HFFc6 (cell line): ENCODE measurements at places on chromosomes 11 and 22.

DNA sequence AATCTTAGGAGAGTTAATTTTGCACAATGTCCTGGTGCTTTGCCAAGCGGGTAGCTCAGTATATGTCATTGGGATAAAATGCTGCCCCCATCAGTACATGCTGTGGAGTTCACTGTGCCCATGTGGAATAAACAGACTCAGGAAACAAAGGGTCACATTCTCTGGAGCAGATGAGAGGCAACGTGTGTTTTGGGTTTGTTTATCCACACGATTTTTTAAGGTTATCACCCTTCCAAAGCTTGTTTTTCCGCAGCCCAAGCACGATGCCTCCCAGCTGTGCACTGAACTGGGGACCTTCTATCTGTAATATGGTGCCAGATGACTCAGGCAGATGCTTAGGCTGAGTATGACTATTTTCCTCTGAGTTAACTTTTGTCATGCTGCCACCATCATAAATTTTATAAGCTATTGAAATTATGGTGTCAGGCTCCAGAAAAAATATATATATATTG, 6.5 kb downstream of the OR4D6 start:
- no peak for DNase-seq

DNA sequence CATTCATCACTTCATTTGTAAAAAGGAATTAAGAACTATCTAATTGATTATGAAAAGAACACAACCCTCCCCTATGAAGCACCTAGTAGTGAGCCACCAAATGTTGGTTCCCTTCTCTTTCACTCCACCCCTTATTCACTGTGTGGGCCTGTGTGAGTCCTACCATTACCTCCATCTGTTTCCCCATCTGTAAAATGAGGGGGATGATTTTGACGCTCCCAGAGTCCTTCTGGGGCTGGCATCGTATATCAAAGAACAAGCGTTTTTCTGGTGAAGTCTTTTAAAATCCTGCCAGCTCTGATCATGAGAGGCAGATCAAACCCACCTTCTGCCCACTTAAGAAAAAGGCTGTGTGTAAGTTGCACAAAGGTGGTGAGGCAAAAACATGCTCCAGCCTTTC, 96.6 kb upstream of the SEZ6L start:
- no peak for DNase-seq

GRCh38 chr11:82981852-82982251, 80.3 kb downstream of the DDIAS start:
- DNase-seq = no peak

GRCh38 chr11:120198787-120199469, 11.9 kb upstream of the OAF start:
- no peak for DNase-seq

GRCh38 chr22:30890686-30891442, 77.7 kb downstream of the MORC2 start:
- peak; percentile 21 for DNase-seq

DNA sequence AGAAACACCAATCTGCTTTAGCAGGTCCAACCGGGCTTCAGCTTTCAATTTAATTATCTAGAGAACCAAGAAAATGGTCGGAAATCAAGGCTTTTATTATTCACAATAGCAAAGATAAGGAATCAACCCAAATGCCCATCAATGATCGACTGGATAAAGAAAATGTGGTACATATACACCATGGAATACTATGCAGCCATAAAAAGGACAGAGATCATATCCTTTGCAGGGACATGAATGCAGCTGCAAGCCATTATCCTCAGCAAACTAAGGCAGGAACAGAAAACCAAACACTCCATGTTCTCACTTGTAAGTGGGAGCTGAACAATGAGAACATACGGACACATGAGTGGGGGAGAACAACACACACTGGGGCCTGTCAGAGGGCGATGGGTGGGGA, 53.8 kb downstream of the ATG16L2 start:
- DNase-seq = no peak

DNA sequence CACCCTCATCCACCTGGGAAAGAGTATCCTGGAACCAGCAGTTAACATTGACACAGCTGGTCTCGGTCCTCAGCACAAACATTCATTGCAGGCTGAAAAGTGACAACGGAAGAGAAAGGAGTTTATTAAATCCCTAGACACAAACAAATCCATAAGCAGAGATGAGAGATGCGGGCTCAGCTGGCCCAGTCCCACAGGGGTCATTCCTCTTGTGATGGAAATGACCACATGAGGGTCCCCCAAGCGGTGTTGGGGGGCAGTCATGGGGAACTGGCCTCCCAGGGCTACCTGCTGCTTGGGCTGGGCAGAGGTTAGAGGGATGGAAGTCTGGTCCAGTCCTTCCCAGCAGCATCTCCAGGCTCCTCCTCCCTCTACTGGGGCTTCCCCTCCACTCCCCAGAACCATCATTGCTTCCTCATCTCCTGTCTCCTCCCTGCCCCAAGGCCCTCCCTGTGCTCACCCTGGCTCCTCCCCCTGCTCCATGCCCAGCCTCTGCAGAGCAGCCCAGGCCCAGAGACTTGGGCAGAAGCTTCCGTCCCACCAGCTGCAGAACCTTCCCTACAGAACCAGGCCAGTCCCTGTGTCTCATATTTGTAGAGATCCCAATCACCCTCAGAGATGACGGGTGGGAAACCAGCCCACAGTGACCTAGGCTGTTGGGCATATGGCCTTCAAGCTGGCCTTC, 5.4 kb upstream of the IGLL5 start:
- no peak for DNase-seq

DNA sequence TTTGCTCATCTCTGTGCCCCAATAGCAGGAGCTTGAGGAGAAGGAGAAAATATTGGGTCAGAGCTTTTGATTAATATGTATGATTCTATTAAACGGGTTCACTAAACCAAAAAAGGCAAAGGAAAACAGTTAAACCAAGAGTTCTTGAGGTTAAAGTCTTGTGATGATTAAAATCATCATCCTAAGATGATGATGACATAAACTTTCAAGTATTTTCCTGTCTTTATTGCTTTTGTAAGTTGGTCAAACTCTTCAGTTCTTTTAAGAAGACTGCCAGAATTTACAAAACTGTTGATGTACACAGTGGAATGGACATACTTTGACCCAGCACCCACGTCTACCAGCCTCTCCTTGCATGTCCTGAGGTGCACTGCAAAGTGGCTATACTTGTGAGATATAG, 41.0 kb downstream of the FDX1 start:
- DNase-seq = no peak

GRCh38 chr11:77035580-77035979, 1.4 kb downstream of the B3GNT6 start:
- DNase-seq = no peak

GRCh38 chr11:15806217-15806616, 550.1 kb downstream of the SOX6 start:
- DNase-seq = no peak

GRCh38 chr11:36405585-36406367, 104.3 kb downstream of the TRAF6 start:
- DNase-seq = no peak

DNA sequence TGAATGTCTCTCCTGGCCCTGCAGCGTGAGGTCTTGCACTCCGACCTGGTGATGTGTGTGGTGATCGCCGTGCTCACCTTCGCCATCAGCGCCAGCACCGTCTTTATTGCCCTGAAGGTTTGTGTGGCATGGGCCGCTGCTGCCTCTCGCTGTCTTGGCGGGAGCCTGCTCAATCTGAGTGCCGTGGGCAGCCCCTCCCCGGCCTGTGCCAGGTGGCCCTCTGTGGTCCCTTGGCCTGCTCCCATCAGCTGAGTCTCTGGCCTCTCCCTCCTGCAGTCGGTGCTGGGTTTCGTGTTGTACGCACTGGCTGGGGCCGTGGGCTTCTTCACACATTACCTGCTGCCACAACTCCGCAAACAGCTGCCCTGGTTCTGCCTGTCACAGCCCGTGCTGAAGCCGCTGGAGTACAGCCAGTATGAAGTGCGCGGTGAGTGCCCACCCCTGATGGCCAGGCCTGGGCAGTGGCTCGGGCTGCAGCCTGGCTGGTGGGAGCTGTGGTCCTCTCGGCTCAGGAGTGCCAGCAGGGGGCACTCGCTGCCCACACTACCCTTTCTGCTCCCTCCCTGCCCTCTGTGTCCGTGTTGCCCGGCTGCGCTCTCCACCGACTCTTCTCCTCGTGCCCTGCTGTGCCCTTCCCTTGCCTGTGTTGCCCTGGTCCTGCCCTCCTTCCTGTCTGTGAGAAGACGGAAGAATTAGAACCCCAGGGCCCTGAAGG, 10.2 kb downstream of the PCNX3 start:
- DNase-seq = no peak
